Motor neuron (in vitro differentiated cells): ENCODE measurements at places on chromosomes 2 and 18. TPM values are rescaled to one million over a fixed set of nuclear protein-coding genes. Genes with fewer than 3 reads are reported as not detected.

Gene LIMS4
- total RNA-seq: 2.4 and 3.2 TPM in 2 replicates

DNA sequence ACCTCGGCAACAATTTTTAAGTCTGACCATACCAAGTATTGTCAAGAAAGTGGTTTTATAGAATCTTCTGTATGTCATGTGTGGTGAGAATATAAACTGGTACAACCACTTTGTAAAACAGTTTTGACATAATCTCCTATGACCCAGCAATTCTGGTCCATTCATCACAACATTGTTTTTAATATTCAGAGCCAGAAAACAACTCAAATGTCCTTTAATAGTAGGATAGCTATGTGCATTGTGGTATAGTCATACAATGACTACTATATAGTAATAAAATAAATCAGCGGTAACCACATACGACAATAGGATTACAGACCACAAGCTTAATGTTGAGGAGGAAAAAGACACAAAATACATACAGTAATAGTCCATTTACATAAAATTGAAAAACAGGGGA, 175.2 kb upstream of the SPATS2L start:
- ATAC-seq: no peak

DNA sequence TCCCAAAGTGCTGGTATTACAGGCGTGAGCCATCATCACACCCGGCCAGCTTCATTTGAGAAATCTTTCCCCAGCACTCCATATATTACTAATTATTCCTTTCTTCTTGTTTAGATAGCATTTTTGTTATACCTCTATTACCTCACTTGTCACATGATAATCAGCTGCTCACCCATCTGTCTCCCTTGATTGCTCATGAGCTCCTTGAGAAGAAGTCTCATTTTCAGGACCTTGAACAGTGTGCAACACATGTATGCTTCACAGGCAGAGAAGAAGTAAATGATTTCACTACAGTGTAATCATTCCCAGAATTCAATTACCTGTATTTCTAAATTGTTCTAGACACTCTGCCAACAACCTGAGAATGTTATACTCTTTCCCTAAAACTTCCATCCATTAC, 6.2 kb downstream of the PAIP2B start:
- no peak for ATAC-seq

DNA sequence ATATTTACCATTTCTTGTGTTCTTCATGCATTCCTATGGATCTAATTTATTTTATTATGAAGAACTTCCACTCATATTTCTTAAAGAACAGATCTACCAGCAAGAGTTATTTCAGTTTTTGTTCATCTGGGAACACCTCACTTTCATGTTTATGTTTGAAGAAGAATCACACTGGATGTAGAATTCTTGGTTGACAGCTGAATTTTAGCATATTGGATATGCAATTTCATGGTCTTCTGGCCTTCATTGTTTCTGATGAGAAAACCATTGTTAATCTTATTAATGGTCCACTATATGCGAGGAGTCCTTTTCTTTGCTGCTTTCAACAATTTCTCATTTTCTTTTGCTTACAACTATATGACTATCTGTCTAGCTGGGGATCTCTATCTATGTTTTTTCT, 189.2 kb downstream of the UXS1 start:
- ATAC-seq: no peak

DNA sequence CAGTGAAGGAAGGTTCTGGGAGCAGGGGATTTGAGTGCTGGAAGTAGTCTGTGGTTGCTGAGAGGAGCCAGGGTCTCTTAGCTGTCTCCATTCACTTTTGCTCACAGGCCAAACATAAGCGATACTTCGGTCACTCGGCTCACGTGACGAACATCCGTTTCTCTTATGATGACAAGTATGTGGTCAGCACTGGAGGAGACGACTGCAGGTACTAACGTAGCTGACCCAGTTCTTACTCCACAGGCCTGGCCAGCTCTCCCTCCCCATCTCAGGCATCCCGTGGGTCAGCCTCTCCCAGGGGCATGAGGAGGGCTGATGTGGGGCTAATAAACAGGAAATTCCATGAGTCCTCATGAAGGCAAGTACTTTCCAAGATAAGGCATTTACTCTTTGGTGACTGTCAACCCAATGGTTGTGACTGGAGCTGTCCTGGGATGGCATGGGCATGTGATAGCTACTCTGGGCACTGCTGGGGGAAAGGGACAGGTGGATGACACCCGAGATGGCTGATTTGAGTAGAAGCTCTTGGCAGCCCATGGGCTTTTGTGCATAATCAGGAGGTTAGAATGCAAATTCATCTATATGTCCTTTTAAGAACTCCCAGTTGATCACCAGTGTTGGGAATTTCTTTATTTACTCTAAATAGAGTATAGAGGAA, 81.6 kb downstream of the RTN4 start:
- ATAC-seq: no peak

DNA sequence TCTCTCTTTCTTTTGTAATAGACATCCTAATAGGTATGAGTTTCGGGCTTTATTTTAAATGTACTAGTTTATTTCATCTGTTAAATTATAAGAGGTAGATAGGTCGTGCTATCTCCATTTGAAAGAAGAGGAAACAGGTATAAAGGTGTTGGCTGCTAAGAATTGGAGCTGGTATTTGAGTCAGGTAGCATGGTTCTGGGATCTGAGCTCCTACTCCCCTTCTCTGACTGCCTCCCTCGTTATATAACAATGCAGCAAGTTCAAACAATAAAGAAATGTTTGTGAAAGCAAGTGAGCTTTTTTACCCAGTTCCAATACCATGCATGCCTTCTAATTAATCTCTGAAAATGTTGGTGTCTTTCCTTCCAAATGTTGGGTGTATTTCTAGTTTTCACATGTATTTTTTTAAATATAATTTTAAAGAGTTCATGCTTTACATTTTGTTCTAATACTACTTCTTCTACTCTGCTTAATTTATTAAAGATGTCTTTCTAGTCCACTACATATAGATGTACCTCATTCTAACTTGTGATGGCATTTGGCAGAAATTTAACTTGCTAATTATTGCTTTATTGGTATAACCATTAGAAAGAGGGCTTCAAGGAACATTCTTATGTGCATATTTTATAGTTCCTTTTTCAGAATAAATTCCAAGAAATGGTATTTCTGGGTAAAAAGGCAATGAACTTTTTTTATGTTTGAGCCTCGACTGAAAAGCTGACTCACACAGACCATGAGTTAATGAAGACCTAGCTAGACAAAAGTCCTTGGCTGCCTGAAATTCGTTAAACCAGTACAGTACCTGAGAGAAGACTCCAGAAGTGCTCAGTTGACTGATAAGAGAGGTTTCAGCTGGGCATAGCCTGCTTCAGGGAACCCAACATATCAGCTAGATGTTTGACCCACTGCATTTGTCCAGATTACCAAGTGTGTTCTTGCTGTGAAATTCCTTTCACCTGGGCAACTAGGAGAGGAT, 133.5 kb downstream of the CERS6 start:
- no peak for ATAC-seq
